Fibroblast of skin of back (primary cell): ENCODE measurements at places on chromosomes 11 and 22.
A peak's percentile ranks its signal among the peaks of the same experiment; 100 is the strongest.

DNA sequence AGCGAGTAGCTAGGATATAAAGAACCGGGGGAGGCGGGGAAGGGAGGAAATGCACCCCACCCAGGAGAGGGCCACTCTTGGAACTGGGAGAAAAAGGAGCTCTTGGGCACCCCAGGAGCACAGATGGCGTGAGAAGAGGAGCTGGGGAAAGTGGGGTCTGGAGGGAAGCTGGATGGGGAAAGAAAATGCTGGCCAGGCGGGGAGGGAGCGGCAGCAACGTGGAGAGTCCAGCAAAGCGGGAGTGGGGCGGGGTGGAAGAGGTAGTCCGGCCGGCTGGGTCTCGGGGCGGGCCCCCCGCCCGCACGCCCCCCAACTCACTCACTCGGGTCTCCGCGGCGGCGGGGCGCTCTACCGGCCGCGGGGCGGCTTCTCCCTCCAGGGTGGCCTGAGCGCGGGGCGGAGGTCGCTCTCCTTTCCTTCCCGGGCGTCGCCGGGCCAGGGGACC, 522 bp downstream of the TOB2 start:
- peak; percentile 14 for DNase-seq

- peak; percentile 90 for DNase-seq
These were observed 120.2 kb downstream of the METTL15 start for GRCh38 chr11:28228196-28228895.

- DNase-seq: no peak
These were observed 29.4 kb downstream of the PPP2R1B start for GRCh38 chr11:111736621-111737443.

DNA sequence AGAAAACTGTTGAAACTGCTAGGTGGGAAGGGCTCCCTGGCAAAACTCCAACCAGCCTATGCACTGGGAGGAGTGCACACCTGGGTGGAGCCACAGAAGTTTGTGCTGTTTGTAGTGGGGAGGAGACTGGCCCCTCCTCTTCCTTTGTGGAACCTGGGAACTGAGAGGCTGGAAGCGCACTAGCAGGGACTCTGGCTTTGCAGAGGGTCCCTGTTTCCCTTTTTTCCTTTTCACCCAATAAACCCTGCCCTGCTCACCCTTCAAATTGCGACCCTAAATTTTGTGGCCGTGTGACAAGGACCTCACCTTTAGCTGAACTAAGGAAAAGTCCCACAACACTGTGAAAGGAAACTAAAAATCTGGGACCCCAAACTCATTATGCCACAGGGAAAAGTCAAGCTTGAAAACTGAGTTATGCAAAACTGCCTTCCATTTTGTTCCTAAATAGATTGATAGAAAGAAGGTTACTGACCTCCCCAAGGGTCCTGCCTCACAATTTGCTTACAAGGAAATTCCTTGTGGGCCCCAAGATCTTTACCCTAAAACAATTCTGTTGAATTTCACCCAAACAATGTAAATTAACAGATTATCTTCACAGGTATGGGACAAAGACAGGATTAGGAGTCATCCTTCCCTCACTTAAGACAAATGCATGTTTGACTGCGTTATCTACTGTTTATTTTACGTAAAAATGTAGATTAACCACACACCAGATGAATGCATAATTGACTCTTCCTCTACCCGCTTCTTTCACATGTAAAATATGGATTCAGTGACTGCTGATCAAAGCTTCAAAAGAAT, 81.0 kb downstream of the SLC36A4 start:
- no peak for DNase-seq

DNA sequence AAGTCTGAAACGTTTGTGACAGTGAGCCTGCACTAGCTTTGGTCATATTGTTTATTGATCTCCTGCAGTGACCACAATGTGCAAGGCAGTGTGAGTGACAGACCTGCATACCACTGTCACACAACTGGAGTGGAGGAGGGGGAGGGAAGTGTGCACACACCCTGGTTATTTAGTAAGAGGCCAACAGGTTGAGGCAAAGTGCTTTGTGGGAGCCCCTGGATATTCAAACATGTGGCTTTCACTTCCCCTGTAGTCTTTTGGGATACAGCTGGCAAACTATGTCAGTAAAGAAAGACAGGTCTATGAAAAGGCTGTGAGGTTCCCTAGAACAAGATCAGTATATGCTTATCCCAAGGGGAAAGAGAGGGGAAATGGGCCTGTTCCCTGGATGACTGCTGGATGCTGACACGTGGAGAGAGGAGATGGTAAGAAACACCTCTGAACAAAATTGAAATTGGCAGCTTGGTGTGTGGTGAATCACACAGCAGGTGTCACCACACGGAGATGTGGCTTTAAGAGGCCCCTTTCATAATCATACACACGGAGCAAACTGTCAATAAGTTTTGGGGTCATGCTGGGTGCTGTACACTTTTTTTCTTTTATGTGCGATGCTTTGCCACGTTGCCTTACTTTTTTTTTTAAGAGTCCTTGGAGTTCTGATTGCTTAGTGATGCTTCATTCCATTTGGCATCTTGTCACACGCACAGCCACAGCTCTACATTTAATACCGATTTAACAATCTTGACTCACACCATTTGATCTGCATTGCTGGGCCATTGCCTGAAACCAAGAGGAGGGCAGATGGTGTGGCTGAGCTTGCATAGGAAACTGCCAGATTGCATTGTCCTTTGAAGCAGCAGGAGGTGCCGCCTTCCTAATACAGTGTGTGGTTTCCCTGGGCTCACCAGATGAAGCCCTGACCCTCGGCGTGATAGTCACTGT, 11.3 kb downstream of the OSBP2 start:
- DNase-seq: peak; percentile 78

- no peak for DNase-seq
These were observed 528.4 kb downstream of the METTL15 start for GRCh38 chr11:28636566-28636965.

DNA sequence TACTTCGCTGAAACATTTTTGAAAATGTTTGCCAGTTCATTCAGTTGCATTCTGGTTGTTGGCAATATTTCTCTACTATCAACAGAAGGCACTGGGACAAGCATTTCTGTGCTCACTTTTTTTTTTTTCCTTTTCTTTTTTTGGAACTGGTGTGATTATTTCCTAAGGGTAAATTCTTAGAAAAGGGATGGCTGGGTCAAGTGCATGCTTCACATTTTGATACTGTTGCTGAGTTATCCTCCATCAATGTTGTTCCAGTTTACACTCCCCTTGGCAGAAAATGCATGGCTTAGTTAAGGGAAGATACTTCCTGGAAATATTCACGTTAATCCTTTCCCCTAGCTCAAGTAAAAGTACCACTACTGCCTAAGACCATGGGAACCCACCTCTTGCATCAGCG, 81.8 kb downstream of the OSBP2 start:
- no peak for DNase-seq
